ENCODE measurements at places on chromosomes 5 and 9.

DNA sequence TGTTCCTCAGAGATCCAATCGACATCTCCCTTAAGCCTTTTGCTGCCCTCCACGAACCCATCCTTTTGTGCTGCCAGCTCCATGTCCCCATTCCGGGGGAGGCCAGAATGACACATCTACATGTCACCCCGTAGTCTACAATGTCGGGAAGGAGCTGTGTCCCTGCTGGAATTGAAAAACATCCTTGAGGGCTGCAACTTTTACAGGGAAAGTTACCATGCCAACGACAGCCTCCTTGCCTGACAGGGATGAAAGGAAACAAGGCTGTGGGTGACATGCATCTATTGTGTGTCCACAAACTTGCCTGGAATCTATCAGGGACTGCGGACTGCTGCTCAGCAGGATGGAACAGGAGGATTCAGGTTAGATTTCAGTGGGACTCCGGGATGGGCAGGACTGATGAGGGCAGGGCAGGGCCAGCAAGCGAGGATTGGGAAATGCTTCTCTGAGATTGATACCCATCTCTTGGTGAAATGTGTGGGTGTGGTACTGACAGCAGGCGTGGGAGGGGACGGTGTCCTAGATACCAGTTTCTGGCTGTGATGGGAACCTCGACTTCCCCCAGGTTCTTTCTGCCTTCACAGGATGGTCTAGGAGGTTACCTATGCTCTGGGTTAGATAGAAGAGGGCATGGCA, 25.5 kb downstream of the EGR1 start:
- DNase-seq = no peak

- no peak for DNase-seq
Observed at GRCh38 chr5:160359816-160360215, 10.6 kb downstream of the C1QTNF2 start.

DNA sequence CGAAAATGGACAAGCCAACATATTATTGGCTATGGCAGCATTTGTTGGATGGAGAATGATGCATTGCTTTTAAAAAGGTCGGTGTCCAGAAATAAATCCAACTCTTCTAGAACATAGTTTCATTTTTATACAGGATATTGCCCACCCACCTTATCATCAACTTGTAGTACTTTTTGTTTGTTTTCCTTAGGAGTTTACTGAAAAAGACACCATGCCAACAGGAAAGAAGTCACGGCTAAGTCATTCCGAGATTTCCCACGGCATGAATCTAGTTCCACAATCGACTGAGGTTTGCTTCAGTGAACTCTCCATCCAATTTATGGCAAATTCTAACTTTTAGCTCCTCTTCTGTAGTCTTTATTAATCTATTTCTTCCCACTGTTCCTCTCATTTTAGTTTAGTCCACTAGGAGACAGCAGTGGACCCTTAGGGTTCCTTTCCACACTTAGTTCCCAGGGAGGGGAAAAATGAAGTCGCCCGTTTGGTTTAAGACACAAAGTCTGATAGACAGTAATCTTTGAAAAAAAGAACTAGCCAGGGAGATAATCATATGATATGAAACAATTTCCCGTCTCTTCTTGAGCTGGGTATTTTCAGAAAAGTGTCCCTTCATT, 237.5 kb downstream of the AP3B1 start:
- no peak for DNase-seq

DNA sequence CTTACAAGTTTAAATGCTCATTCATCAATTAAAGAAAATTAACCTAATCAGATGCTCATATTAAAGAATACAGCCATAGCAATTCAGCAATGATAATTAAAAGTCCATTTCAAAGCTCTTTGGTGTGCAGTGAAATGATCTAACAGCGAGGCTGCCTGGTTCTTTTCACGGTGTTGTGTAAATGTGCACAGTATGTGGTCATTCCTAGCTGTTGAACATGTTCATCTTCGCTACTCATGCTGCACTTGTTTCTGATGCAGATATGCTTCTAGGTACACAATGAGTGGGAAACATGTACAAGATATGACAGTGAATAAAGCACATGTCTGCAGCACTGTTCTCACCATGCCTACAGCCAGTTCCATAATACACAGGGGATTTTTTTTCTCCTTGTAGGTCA, 163.5 kb downstream of the NR2F1-AS1 start:
- no peak for DNase-seq

DNA sequence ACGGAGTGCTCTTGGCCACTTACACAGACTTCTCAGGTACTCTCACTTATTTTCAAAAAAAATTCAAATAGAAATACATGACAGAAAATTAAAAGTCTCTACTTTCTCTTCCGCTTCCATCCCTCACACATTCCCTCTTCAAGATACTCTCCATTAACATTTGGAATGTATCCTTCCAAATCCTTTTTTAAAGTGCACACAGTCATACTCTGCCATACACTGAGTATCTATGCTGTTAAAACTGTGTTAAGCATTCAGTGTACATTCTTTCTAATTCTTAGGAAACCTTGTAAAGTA, 15.5 kb downstream of the GOLPH3 start:
- DNase-seq = no peak

DNA sequence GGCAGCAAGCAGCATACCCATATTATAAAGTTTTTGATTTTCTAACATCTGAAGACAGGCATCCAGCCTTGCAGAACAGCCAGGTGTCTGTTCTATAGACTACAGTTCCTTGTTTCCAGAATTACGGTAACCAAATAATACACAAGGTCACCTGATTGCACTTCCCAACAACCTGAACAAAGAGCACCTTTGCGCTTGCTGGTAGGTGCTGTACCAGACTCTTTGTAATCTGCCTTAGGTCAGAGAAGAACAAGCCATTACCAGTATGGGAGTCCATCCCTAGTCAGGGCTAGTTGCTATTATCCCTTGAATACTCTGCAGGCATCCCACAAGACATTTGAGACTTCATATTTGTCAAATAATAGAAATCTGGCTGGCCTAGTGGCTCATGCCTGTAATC, 256.2 kb downstream of the ARRDC3 start:
- no peak for DNase-seq

DNA sequence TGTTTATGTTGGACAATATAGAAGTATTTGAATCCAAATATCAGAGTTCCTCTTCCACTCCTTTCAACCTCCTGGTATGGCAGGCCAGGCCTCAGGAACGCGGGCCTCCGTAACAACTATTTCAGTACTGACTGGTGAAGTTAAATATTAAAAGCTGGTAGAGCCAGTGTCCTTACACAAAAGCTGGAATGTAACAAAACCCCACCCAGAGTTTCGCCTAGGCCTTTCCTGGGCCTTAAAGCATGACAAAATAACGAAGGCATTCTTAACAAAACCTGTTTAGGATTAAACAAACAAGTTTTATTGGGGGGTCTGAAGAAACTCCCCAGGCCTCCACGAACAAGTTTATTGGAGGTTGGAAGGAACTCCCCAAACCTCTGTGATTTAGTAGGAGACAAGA, 61.6 kb upstream of the GNE start:
- DNase-seq = no peak

- no peak for DNase-seq
Observed at GRCh38 chr5:139756971-139757370, 38.6 kb upstream of the PSD2 start.

GRCh38 chr5:145847499-145848497, 12.7 kb upstream of the PRELID2 start:
- DNase-seq = no peak

DNA sequence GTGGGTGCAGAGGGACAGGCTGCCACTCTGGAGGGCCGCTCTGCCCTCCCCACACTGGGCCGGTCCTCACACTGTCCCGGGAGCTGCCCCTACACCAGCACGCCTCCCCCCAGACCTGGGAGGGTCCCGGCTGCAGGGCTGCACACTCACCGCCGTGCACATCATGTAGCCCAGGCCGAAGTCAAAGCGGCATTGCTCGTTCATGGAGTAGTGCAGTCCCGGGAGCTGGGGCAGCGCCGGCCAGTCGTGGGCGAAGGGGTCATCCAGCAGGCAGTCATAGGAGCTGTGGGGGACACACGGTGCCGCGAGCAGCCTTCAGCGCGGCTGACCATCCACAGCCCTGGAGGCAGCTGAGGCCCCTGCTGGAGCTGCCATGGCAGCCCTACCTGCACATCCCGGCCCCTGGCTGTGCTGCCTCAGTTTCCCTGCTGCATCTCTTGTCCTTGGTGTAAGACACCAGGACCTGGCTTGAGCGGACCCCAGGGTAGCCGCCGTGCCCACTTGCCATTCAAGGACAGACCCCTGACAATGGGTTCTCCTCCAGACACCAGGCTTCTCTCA, 93.2 kb downstream of the ZNF354C start:
- no peak for DNase-seq

DNA sequence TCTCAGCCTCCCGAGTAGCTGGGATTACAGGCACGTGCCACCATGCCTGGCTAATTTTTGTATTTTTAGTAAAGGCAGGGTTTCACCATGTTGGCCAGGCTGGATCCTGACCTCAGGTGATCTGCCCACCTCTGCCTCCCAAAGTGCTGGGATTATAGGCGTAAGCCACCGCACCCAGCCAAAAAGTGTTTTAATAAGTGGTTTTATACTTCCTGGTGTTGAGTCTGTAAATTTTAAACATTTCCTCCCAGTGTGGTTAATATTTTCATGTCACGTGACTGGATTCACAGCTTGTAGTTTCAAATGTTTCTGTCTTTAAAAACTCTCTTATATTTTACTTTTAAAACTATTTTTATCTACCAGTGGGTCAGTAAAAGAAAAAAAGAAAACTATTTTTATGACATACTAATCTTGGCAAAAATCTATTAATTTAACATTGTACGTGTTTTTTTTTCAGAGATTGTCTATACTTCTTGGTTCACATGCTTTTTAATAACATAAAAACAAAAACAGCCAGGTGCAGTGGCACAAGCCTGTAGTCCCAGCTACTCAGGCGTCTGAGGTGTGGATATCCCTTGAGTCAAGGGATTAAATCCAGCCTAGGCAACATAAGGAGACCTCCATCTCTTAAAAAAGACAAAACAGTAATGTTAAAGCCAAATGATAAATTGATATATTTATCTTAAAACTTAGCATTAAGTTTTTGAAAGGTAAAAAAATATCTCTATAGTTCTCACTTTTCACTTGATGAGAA, 117.1 kb downstream of the DMXL1 start:
- no peak for DNase-seq

DNA sequence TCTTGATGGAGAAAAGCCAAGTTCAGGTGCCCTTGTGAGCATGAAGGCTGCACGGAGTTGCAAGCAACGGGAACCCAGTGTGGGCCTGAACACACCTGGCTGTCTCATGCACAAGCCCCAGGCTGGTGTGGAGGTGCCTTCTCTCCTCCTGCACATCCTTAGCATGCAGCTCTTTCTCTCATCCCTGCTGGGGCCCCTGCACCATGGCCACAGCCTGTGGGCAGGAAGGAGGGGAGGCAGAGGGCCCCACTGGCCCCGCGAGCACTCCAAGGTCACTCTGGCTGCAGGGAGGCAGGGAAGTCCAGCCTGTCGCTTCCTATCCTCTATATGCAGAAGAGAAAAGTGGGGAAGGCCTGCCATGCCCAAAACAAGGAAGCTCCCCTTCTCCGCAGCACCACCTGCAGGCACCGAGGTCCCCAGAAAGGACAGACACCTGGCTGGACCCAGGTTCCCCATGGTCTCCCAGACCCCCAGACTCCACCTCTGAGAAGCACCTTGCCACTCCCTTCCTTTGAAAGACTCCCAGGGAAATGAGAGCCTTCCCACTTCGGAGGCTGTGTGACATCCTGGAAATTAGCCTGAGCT, 18.6 kb downstream of the STKLD1 start:
- DNase-seq = no peak

DNA sequence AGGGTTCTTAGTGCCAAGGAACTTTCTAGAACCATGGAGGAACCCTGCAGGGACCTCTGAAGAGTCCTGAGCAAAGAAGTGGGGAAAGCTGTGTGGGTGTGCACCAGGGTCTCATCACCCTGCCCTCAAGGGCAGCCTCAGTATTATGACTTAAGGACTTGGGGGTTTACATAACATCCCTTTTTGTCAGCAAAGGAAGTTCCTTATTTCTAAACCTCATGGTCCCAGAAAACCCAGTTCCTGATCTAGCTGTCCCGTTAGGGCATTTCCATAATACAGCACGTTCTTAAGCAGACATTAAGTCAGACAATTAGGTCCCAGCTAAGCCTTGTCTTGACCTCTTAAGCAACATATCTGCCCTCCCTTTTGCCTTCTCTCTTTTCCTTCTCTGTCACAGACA, 57.3 kb downstream of the DAPK1 start:
- no peak for DNase-seq

- no peak for DNase-seq
Observed at GRCh38 chr9:75896193-75896592, 5.7 kb downstream of the PCSK5 start.

- no peak for DNase-seq
Observed at GRCh38 chr5:33994845-33995244, 10.4 kb upstream of the SLC45A2 start.

- no peak for DNase-seq
Observed at GRCh38 chr5:9716838-9717281, 86.7 kb upstream of the TAS2R1 start.

DNA sequence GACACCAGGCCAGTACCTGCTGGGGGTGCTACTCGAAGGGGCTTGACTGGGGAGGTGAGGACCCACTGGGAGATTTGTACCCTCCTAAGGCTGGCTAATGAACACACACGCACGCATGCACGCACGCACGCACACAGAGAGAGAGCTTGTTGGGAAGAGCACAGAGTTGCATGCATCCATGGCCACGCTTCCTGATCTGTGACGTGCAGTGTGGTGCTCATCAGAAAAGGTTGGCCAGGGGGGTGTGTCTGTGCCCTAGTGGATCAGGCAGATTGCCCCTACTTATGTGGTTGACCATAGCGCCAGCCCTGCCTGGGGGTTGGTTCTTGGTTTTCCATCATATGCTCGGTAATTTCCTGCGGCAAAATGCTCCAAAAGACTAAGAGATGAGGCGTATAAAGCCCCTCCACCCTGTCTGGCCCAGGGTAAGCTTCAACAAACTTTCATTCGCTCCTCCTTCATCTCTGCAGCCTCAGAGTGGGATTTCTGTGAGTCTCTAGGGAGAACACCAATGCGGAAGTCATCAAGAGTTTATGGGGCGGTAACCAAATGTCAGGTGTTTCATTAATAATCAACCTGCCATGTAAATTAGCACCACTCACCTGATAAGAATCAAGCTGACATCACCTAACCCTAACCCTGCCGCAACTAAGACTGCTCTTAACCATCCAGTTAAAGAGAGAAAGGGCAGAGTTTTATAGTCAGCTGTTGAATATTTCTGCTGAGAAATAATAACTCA, 8.0 kb upstream of the GFI1B start:
- DNase-seq = no peak

DNA sequence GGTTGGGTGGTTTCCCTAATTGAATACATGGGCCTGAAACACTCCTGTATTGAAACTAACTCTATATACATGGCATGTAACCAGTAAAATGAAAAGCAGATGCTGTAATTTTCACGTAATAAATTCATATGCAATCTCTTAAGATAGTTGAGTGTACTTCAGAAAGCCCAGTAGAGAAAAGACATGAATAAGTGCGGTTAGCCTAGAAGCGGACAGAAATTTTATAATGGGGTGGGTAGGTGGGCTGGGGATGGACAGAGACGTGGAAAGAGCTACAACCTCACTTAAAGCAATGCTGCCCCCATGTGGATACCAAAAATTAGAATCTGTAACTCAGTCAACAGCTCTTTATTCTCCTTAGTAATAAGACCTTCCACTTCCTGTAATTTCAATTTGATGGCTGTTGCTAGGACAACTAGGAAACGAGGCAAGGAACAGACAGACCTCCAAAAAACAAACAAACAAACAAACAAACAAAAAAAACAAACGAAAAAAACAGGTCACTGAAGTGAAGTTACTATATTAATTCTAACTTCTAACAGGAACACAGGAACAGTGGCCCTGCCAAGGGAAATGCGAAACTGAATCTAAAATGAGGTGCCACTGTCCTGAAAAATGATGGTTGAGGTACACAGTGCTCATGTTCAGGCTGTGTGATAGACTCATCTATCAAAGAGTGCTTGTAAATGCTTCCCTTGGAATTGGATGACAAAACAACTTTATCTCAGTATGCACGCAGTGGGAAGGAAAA, 103.4 kb upstream of the GNA14 start:
- no peak for DNase-seq

Data from stimulated activated CD8-positive, alpha-beta memory T cell treated with anti-CD3 and anti-CD28 coated beads, Interleukin-7, amount 100 ng/mL, for 24 hours (primary cell).